ENCODE measurements at places on chromosomes 5 and 9.

DNA sequence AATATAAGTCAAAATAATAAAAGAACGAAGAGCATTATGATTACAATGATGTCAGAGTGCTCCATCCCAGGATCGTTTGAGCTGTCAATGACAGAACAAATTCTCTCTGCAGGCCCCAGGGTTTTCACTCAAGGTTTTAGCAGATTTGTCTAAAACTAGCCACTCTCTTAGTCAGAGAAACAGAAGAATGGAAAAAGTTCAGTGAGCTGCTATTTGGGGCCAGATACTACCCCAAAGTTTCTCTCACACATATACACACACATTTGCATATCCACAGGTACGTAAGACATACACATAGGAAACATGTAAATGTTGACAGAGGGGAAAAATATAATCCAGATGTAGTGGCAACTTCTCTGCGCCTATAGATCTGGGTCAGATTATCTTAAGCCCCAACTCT is 76.3 kb upstream of the SEMA6A start:
- no peak for DNase-seq

DNA sequence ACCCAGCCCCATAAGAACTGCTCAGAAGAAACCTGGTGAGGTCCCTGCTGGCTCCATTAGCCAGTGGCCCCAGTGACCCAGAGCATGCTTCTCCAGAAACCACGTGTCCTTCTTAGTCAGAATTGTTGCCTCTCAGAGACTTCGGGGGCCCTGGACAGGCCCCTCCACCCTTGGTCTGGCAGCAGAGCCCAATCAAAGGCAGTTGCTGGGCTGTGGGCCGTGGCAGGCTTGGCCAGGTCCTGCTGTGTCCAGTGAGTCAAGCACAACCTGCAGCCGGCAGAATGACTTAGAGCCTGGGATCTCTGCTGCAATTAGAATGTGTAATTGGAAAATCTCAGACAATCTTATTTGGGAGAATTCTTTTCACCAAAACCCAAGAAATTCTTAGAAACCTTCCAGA is 502.0 kb upstream of the KLF4 start:
- no peak for DNase-seq

- no peak for DNase-seq
These were observed 100.7 kb downstream of the PTPRD start for GRCh38 chr9:10512144-10512543.

DNA sequence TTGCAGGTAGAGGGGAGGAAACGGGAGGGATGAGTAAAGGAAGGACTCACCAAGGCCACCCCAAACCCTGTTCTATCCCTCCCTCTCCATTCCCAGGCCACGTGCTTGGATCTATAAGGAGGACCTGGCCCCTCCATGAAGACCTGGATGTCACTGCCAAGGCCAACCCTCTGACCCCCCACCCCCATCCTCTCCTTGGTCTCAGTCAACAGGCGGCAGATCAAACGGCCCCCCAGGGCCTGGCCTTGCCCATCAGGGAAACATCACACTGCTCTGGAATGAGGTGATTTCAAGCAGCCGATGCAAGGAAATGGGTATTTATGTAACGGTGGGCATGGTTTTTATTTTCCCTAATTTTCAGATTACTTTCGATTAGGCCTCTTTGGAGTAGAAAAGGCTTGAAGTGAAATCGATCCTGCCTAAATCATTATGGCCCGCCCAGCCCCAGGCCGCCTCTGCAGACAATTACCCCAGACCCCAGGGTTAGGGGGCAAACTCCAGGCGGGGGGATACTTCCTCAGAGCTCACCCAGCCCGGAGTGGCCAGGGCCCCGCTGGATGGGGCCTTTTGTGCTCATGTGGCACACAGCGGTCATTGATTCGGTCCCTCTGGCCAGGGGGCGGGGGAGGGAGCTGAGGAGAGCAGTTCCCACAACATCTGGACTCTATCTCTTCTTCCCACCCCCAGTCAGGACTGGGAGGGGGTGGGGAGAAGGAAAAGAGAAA is 125.3 kb downstream of the PHF2 start:
- no peak for DNase-seq

GRCh38 chr9:115008536-115009270 is 78.3 kb upstream of the TNFSF8 start:
- DNase-seq = no peak

DNA sequence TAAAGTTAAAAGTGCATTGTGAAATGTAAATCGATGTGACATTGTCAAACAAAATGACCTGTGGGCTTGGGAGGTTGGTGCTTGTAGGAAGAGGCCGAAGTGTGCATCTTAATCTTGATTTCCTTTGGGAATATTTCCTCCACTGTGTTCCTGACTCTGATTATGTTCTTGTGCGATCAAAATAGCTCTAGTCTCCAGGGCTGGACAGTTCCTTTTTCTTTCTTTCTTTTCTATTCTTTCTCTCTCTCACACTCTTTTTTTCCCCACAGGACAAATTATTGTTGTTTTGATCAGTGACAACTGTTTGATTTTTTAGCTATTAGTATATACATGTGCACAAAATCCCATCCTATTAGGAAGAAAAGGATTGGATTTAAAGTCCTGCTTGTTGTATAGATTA is 347.5 kb downstream of the ZSWIM6 start:
- no peak for DNase-seq

DNA sequence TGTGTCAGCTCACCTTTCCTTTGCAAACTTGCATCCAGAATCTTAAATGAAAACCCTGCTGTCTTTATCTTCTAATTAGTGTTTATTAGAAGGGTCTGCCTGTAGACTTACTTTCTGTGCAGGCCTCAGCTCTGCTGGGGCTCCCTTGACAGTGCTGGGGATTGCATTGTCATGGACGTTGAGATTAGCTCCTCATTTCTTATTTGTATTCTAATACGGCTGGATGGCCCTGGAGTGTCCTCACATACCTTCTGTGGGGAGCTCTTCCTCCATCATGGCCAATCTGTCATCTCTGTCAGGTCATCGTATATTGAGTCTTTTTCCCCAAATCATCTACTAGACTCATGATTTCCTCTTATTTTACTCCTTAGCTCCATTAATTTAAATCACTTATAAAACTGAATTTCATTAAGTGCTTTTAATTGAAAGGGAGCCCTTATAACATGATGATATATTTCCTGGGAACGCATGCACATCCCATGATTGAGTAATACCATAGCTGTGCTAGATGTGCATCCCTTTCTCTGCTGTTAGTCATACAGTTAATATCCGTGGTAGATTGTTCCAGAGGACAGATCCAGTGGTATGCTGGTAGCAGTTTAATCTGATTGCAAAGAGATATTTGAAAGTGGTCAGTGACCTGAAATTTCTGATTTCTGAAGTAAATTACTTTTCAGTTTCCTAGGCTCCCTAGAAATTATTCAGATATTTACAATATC is 61.6 kb downstream of the ICE1 start:
- DNase-seq = no peak

GRCh38 chr9:134930398-134930797 is 12.7 kb upstream of the FCN1 start:
- no peak for DNase-seq

DNA sequence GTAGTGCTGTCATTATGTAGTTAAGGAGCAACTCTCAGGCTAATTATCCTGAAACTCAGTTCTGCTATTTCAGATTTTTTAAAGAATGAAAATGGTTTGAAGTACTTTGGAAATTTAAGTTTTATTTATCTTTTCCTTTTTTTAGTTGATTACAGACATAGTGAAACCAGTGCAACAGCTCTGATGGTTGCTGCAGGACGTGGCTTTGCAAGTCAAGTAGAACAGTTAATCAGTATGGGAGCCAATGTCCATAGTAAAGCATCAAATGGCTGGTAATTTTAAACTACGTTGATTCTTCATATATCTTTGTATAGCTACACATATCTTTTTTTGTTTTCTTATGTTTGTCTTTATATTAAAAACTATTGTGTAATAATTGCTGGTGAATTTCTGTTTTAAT is 34.9 kb downstream of the YTHDC2 start:
- DNase-seq = no peak

DNA sequence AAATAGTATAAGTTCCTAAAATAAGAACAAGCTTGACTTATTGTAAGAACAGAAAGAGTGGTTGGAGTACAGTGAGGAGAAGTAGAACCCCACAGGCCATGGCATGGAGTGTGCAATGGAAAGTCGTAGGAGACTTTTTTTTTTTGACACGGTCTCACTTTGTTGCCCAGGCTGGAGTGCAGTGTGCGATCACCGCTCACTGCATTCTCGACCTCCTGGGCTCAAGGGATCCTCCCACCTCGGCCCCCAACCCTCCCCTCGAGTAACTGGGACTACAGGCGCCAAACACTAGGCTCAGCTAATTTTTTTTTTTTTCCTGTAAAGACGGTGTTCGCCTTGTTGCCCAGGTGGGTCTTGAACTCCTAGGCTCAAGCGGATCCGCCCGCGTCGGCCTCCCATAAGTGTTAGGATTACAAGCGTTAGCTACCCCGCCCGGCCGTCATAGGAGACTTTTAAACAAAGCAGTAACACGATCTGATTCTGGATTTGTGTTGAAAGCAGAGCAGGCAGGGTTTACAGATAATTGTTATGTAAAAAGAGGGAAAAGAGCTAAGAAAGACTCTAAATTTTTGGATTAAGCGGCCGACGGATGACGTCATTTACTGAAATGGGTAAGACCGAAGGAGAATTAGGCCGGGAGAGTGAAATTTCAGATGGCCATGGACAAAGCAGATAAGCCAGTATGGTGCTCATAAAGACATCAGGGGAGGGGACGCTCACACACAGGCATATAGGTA is 752 bp downstream of the TSTD2 start:
- no peak for DNase-seq

GRCh38 chr9:107833295-107833694 is 343.7 kb upstream of the KLF4 start:
- no peak for DNase-seq

DNA sequence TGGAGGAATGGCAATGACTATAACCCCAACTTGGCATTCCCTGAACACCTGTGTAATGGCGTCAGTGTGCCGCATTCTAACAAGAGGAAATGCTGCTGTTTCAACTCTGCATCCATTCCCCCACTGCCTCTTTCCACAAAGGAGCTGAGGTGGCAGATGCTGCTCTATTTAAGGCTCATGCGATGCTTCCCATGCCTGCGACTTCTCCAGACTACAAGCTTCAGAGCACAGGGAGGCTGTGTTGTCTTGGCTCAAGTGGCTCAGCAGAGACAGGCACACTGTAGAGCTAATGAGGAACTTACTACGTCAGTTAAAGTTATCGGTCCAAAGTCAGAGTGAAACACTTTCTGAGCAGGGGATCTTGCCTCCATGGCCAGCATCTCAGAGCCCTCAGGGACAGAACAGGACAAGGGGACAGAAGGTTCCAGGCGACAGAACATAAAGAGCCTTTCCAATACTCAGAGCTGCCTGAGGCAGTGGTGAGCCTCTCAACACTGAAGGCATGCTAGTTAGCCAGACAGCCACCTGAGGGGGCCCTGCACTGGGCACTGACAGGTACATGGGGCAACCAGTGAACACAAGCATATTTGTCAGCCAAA is 21.8 kb downstream of the TNIP1 start:
- no peak for DNase-seq

DNA sequence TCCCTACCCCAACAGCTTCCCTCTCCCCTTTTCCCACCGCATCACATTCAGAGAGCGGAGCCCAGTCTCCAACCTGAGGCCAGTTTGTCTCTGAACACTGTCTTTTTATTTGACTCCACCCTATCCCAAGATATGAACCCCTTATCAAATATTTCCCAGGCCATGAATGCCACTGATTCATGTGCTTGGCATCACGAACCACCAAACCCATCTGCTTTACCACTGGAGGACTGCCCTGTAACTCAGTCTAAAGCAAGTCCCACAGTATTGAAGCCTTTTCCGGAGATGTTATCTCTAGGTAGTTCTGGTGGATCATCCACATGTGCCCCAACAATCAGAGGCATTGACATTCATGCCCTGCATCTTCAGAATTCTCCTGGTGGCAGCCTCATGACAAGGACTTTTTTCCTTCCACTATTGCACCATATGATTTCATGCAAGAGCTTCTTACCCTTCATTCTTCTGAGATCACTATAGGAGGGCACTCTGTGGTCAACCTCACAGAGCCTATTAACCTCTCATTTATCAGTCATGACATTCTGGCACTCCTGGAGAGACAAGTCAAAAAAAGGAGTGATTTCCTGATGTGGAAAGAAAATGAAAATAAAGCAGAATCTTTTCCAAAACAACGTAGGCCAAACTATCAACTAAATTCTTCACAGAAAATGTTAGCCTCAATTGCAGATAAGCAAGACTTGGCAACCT is 12.3 kb upstream of the SPATA31D4 start:
- DNase-seq = no peak

GRCh38 chr5:134964359-134965270 is 3.1 kb upstream of the CATSPER3 start:
- DNase-seq = no peak

DNA sequence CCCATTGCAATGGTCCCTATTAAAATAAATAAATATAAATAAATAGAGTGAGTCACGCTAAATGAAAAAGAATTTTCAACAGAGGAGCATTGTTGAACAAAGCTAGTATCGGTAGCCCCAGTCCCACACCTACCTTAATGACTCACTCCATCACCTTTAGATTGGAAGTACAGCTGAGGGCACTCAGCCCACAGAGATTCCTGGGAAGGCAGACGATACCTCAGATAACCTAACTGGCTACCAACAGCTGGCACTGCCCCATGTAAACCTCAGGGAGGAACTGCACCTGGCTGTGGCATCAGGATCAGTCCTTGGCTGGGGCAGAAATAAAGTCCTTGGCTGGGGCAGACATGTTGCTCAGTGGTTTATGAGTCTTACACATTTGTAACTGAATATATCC is 49.3 kb downstream of the SPRY4 start:
- no peak for DNase-seq

DNA sequence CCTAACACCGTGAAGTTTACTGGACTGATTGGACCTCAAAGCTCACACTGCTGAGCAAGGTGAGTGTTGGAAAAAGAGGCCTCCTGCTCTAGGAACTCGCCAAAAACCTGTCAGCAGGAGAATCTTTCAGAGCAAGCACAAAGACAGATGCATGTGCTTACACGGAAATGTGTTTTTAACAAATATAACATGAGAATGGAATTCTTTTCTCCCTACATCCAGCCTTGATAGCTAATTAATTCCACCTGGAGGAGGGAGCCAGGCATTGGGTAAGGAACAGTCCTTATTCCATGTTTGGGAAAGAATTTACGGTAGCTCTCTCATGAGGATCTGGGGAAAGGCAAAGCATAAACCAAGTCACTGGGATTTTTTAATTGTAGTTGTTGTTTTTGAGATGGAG is 98.8 kb downstream of the KLF4 start:
- no peak for DNase-seq

DNA sequence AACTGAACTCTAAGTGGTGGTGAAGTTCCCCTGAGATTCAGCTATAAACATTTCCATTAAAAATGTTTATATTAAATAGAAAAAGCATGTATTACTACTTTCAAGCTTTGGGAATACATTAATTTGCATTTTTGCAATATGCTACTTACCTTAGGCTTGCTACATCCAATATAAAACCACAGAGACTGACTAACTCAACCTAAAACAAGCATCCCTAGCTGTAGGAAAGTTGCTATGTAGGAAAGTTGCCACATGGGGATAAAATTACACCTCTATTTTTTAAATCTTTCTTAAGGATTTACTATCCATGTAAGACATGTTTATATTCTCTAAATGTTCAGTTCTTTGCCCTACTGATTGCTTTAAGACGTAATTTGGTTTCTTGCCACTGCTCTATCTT is 12.8 kb downstream of the SCAMP1 start:
- DNase-seq = no peak

GRCh38 chr9:35027860-35028259 is 38.3 kb downstream of the DNAJB5 start:
- DNase-seq = no peak

GRCh38 chr9:136995772-136996311 is 526 bp downstream of the CLIC3 start:
- DNase-seq = no peak

- no peak for DNase-seq
These were observed 35.7 kb upstream of the MSX2 start for GRCh38 chr5:174688441-174689354.

Data from lung microvascular endothelial cell (primary cell).